Stimulated activated CD4-positive, alpha-beta T cell treated with anti-CD3 and anti-CD28 coated beads, TNF-alpha, amount 100 ng/mL, for 4 hours (primary cell): ENCODE measurements at places on chromosomes 3 and 15.

DNA sequence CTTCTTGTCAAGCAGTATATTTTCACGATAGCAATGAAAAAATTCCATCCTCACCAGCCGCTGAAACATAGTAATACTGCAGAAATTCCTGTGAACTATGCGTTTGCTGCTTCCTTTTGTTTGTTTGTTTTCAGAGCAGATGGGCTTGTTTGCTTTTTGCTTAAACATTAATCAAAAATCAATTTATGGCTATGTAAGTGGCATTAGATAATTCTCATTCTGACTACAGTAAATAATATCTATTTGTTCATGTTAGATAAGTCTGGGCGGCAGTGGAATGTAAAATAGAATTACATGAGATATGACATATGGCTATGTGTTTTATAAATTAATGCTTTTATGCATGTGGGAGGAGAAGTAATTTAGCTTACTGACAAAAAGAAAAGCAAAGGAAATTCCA lies 163.7 kb downstream of the PGPEP1L start:
- no peak for DNase-seq

GRCh38 chr15:66943456-66944095 lies 121.8 kb upstream of the SMAD3 start:
- no peak for DNase-seq

DNA sequence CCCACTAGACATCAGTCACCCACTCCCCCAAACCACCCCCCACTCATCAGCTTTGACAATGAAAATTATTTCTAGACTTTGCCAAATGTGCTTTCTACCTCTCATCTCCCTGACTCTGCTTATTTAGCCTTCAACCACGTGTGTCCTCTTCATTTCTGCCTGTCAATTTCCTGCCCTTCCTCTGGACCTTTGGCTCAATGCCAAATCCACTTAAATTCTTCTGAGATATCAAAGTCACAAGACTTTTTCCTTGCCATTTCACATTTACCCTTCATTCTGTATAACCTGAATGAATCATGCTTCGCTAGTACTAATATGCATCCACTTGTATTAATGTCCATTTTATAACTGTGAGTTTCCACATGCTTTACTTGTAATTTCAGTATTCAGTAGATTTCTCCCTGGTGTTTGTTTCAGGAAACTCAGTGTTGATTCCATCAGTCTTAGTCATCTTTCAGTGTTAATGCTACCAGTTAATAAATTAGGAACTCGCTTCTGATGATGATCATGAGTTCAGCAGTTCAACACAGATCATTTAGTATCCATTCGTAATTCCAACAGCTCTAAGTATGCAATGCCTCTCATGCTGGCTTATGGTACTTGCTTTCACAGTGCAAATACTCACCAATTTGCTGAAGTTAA lies 128.2 kb upstream of the OSTN start:
- no peak for DNase-seq

DNA sequence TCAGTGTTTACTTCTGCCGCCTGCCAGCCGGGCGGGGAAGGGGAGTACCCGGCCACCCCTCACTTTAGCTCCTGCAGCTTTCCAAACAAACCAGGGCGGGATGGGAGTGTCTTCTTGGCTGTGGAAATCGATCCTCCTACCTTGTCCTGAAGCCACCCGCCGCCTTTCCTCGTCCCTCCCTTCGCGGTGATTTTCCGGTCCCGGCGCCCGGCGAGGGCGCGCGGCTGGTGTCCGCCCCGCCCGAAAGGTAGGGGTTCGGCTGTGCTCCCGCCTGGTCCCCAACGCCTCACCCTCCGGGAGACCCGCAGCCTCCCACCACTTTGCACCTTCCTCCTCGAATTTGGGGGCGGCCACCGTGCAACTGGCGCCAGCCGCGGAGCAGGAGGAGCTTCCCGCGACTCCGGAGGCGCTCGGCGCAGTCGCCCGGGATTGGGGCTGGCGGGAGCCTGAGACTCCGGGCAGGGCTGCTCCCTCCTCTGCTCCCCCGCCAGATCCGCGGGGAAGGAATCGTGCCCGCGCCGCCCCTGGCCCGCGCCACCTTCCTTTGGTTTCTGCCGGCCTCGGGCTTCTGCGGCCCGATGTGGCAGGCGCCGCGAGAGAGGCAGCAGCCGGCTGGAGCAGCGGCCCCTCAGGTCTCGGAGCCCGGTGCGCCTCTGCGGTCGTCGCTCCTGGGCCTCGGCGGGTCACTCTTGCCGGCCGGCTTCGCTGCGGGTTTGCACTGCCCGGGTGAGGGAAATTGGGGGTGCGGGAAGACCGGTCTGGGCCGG lies 30.7 kb upstream of the ST3GAL6 start:
- DNase-seq, result no peak

DNA sequence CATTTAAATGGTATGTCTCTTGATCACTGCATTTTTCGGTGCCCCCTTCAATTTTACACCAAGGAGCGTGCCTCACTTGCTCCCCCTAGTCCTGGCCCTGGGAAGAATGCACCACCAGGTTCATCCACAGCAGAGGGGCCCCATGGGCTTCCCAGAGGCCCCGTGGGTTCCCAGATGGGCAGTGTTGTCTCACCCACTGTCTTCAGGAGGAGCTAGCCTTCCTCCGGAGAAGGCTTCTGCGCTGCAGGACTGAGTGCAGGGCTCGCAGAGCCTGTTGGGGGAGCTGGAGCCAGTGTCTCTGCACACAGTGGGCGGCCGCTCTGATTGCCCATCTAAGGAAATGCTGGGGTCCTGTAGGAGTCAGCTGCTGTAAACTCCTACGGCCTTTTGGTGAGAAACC lies 45.9 kb downstream of the POLR2M start:
- no peak for DNase-seq

DNA sequence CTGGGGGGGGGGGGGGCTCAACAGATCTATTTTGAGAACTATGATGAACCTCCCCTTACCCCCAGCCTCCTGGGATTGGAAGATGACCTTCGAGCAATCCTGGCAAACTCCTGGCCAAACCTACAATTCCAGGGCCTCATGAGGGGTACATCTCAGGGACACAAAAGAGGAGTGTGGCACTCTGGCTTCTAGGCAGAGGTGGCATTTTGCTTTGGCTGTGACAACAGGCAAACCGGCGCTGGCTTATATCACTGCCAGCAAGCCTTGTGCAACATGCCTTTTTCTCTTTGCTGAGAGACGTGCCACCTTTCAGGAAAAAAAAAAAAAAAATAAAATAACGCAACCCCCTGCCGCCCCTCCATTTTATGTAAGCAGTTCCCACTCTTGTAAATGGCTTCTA lies 31.8 kb upstream of the FEZF2 start:
- DNase-seq, result no peak

DNA sequence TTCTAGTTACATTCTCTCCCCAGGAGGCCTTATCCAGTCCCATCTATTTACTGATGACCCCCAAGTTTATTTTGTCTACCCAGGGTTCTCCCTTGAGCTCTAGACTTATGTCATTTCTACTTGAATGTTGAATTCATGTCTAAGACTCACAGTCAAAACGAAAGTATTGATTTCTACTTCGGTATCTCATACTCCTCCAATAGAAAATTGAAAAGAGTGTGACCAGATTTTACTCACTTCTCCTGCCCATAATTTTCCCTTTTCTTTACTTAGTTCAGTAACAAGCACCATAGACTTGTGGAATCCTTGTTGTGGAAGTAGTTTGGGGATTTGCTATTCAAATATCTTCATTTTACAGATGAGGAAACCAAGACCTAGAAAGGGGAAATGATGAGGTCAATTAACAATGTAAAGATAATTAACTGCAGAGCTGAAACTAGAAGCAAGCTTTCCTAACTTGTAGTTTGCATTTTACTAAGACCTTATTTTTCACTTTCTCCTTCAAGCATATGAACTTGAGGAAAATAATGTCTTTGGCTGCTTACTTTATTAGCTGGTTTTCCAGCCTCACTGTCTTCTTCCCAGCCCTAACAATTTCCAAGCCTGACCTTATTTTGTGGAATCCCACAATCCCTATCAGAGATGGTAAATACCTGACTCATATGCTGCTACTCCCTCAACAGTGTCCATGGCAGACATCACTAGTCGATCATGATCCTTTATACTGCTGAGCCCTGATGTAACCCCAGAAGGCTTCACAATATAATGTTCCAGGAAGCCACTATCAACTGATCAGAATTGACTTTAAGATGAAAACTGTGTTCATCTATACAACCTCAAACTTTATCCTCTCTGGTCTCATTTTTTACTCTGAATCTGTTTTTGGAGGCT lies 123.9 kb upstream of the AGBL1 start:
- no peak for DNase-seq

DNA sequence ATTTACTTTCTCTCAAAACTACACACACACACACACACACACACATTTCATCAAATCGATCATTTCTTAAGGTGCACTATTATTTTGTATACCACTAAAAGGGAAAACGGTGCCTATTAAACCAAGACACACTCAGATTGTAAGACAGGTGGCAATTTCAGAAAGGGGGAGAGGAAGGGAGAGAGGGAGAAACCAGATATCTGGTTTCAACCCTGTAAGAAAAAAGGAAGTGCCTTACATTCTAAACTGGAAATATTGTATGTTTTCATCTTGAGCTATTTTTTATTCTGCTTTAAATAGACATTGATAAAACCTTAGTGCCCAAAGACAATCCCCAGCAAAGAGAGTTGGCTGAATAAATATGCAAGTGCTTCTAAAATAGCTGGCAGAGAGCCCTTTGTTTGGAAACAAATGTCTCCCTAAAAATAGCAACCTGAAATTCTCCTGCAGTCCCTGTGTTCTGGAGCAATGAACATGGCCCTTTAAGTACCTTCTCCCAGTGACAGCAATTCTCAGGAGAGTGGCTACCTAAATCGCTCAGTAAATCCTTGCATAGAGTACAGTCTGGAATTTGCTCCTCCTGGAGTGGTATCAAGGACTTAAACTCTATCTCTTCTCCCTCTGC lies 85.7 kb downstream of the RARB start:
- no peak for DNase-seq

DNA sequence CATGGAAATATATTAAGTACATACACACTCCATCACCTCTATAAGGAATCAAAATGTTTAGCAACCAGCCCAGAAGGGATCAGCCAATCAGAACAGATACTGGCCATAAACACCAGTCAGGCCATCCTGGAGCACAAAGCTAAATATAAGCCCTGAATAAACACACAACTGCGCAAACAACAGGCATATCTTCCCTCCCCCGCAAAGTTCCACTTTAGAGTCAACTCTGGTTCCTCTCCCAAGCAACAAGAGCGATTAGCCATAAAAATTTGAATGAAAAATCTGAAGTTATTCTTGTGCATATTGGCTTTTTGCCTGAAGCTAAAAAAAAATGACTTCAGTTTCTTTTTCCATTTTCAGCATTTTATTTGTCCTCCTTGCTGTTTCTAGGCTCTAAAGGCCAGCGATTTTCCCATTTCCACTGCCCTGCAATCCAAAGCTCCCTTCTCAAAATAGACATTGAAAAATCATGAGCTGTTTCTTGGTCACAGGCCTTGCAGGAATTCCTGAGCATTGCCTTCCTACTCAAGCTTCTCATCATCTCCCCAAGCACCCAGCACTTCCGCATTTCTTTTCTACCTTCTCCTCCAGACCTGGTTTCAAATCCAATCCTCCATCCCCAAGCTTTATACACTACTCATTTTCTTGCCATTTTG lies 247.9 kb downstream of the ZMAT3 start:
- no peak for DNase-seq

DNA sequence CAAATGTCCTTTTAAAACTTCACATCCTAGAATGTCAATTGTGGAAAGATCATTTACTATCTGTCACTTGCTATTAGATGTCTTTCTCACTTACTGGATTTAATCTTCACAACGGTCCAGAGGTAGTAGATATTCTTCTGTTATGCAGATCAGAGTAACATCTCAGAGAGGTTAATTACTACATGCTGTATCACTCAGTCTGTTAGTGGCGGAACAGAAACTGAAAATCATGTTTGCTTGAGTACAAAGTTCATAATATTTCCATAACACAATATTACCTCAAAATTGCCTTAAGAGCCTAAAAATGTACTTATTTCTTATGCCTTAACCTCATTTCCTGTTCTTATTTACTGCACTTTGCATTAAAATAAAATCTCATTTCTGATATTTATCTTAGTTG lies 28.6 kb upstream of the GPR149 start:
- DNase-seq, result no peak

GRCh38 chr15:86278586-86278985 lies 198.9 kb downstream of the AGBL1 start:
- DNase-seq, result no peak

DNA sequence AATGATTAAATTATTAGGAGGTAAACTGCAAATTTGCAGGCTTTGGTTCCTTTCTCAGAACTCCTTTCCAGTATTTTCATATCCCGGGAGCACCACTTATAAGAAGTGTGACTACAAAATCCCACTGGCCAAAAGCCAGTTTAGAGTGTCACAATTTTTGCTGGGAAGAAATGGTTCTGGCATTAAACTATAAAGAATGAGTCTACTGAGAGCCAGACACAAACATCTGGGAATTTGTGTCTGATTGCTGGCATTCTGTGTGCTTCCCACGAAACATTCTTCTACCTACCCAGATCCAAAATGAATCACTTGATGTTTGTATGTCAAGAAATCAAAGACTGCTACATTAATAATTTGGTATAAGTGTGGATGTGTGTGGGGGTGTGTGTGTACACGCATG lies 82.8 kb downstream of the DUT start:
- DNase-seq, result no peak

DNA sequence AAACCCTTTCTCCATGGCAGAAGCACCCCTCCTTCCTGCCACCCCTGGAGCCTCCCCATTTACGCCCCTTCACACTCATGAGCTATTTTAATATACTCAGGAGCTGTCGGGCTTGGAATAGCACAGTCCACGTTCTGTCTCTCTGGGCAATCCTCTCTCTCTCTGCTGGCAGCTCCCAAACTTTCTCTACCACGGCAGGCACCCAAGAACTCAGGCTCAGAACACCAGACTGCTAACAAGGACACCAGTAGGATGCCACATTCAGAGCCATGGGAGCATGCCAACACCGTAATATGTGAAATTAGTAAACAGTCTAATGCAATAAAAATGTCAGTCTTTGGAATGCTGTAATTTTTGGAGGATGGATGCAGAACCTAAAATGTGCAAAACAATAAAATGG lies 19.3 kb downstream of the TNFAIP8L3 start:
- DNase-seq, result no peak

DNA sequence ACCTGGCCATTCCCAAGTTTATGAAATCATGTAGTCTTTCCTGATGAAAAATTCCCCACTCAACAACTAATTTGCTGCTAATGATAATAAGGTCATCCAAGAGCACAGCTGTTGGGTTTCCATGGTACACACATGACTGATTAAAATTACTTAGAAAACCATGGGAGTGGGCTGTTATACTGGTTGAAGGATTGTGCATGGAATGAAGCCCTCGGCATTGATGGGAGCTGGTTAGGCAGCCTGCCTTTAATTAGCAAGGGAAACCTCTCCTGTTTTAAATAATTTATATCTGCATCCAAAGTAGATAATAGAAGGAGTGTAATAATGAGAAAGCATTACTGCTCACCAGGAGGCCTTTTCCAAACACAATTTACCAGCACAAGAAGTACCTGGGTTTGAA lies 235.1 kb upstream of the CFAP20DC start:
- DNase-seq, result no peak

- no peak for DNase-seq
Observed at GRCh38 chr3:179495483-179495882, 44.2 kb upstream of the GNB4 start.

- no peak for DNase-seq
Observed at GRCh38 chr15:66040211-66040892, 171.1 kb downstream of the RAB11A start.

- DNase-seq, result no peak
Observed at GRCh38 chr15:56342653-56343052, 22.6 kb upstream of the TEX9 start.

- peak; percentile 15 for DNase-seq
Observed at GRCh38 chr15:65077981-65078352, 1.4 kb downstream of the KBTBD13 start.

- DNase-seq, result no peak
Observed at GRCh38 chr15:74304431-74304830, 63.0 kb downstream of the CYP11A1 start.
